ENCODE measurements at places on chromosomes 1 and 21.

DNA sequence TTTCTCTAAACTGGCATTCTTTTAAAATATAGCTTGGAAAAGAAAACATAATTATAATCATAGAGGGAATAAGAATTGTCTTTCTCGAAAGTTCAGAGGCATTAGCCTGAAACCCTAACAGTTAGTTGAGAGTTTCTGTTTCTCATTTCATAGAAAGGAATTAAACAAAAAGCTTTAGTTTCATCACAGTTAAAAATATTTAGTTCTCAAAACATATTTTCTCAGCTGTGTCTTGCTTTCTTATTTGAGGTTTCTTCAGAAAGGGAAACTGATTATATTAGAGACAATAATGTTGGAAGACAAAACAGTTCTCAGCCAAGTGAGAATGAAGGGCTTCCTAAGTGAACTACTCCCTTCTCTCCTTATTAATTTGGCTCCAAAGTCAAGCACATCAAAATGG lies 75.4 kb upstream of the C1orf105 start:
- peak; percentile 66 for DNase-seq

DNA sequence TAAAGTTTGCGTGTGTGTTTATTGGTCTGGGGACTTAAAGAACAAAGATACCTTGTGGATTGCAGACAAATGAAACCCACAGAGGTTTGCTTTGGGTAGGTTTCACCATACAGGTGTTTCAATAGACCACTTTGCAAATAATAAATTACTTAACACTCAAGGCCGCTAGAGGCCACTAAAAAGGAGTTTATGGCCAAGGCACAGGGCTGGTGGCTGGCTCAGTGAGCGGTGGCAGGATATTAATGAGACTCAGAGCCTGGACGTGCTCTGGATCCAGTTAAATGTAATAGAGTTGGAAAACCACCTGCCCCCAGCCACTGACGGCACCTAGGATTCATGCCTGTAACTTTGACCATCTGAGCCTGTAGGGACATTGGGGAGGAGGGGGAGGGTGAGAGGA lies 44.5 kb downstream of the LRRC38 start:
- peak; percentile 19 for DNase-seq

GRCh38 chr1:204170494-204171155 lies 4.5 kb upstream of the REN start:
- no peak for DNase-seq

GRCh38 chr1:235108876-235109275 lies 19.8 kb downstream of the TOMM20 start:
- no peak for DNase-seq

DNA sequence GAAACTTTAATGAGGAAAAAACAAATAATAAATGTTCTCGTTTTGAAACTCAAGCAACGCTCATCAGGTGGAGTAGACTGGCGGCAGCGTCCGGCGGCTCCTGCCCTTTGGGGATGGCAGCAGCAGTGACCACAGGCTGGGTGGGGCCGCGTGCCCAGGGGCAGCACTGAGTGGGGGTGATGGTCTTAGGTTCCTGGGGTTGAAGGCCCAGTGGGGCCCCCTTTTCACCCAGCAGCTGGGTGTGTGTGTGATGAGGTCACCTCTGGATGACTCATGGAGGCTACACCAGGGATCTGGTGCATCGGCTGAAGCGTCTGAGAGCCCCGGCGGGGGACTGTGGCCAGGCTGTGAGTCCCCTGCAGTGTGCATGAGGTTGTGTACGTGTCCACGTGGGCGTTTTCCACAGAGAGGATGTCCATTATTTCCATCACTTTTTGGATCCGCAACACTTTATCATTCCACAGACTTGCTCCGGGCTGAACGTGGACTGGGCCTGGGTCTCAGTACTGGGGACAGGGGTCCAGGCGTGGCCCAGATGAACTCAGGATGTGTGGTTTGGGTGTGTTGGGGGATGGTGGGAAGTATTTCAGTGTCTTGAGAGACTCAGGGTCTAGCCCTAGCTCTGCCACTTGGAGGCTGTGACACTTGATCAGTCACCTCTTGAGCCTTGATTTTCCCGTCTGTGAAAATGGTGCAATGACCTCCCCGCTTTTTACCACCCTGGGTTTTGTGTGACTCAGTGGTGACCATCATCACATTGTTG lies 25.6 kb downstream of the LDLRAP1 start:
- no peak for DNase-seq

GRCh38 chr1:241114699-241115233 lies 242.2 kb downstream of the RGS7 start:
- DNase-seq = no peak

GRCh38 chr1:1777950-1778662 lies at the start of gene NADK:
Gene NADK, minus strand, starts transcription at chr1:1778470. Its CDS starts 13,064 bp downstream, at chr1:1765406.
- peak; percentile 81 for DNase-seq

DNA sequence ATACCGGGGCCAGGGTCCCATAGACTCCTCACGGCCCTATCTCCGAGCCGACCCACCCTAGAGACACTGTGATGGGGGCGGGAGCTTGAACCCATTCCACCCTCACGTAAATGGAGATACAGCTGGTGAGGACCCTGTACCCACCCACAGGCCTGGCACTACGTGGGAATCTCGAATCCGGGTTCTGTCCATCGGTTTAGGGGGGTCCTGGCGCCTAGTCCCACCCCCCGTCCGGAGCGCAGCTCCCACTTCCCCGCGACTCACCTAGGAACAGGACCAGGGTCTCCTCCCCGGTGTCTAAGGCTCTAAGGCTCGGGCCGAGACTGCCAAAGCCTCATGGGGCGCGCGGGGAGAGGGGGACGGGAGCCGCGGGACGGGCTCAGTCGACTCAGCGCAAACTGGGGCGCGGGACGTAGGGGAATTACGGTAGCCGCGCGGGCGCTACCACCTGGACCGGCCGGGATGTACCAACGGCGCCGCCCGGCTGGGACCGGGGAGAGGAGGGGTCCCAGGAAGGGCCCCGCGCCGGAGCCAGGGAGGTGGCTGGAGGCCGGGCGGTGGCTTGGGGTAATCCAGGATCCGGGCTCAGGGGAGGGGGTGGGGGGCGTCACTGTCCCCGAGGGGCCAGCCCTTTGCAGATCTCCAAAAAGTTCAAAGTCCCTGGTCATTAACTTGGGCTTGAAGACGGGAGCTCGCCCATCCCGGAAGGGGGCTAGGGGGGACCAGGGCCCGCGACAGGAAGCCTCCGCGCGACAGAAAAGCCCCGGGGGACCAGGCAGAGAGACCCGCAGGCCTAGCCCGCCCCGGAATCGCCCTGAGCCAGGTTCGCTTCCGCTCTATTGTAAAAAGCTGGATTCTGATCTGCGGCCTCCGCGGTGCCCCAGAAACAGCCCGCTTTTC lies 1.0 kb downstream of the PLEKHG5 start:
- peak; percentile 86 for DNase-seq

GRCh38 chr1:248839168-248839555 lies 1.1 kb downstream of the ZNF672 start:
- no peak for DNase-seq

DNA sequence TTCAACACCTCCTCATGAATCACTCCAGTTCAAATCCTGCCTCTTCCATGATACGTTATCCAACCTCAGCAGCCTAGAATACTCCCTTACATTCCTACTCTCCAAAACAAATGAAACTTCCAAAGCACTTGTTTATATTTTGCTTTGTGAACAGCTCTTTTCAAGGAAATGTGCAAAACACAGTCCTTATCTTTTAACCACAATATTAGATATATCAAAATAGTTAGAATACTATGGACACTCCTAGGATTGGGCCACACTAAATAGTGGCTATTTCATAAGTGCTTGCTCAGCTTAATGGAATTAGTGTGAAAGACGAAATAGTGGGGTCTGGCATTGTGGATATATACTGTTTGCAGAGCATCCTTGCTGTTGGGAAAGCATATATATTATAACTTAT lies 173.5 kb downstream of the ZC3H11B start:
- no peak for DNase-seq

- no peak for DNase-seq
These were observed 7.0 kb upstream of the POFUT2 start for GRCh38 chr21:45294509-45295291.

DNA sequence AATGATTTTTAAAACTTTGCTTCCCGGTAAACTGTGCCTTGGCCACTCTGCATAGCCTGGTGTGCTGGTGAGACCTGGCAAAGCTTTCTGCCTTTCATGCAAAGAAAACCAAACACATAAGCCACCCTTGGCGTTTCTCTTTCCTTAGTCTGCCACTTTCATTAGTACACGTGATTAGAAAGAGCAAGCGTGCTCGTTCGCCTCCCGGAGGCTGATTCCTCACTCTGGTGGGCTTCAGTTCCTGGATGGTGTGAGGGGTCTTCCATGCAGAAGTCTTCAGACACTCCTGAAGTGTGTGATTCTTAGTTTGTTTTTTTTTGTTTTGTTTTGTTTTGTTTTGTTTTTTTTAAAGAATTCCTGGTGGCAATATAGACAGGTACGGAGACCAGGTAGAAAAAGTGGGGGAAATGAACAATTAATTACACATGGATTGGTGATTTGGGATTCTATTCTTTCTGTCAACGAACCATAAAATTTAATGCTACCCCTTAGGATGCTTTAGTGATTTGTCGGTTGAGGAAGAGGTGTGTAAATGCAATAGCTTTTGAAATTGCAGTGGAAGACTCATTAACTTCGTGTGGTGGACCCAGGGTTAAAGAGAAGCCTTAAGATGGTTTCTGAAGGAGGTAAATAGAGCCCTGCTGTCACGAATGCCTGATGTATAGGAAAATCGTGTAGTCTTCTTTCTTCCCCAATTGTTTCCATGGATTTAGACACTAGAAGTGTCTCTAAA lies 2.1 kb downstream of the GALNT2 start:
- peak; percentile 16 for DNase-seq

GRCh38 chr1:10772711-10773110 lies 23.7 kb downstream of the CASZ1 start:
- no peak for DNase-seq

- DNase-seq = no peak
These were observed 130.5 kb downstream of the TMEM53 start for GRCh38 chr1:44543786-44544185.

GRCh38 chr1:77925518-77925917 lies 37.1 kb downstream of the NEXN start:
- no peak for DNase-seq

DNA sequence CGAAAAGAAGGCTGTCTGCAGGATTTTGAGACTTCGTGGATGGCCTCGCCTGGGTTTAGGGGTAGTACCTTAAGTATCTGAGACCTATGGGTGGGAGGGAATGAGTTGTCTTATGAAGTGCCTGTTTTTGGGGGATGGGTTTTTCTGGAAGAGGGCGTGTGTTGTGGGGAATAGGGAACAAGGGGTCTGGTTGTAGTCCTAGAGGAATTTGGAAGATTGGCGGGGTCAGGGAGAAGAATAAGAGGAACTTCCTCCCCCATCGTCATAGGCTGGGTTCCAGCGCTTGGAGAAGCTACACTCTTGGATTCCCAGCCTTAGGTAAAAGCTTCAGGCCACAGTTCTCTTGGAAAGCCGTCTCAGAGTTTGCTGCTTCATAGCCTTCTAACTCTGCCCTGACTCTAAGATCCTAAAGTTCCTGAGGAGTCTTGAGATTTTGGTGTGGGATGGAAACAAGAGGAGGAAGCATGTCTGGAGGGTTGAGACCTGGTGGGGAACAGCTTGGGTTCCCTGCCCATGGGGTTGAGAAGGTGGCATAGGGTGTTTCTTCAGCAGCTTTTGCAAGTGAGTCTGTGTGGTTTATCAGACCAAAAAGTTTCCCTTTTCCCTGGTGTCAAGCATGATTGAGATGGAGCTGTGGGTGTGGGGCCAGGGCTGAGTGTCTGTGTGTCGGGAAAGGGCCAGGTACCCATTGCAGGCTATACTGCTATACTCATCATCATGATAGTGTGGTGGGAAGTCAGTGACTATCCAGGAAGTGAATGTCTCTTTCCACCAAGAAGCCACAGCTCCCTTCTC lies 1.8 kb downstream of the VANGL2 start:
- DNase-seq = no peak

- peak; percentile 71 for DNase-seq
These were observed 21.6 kb upstream of the SLAMF6 start for GRCh38 chr1:160544647-160545046.

GRCh38 chr1:21478356-21478755 lies 30.9 kb upstream of the ALPL start:
- DNase-seq = no peak

DNA sequence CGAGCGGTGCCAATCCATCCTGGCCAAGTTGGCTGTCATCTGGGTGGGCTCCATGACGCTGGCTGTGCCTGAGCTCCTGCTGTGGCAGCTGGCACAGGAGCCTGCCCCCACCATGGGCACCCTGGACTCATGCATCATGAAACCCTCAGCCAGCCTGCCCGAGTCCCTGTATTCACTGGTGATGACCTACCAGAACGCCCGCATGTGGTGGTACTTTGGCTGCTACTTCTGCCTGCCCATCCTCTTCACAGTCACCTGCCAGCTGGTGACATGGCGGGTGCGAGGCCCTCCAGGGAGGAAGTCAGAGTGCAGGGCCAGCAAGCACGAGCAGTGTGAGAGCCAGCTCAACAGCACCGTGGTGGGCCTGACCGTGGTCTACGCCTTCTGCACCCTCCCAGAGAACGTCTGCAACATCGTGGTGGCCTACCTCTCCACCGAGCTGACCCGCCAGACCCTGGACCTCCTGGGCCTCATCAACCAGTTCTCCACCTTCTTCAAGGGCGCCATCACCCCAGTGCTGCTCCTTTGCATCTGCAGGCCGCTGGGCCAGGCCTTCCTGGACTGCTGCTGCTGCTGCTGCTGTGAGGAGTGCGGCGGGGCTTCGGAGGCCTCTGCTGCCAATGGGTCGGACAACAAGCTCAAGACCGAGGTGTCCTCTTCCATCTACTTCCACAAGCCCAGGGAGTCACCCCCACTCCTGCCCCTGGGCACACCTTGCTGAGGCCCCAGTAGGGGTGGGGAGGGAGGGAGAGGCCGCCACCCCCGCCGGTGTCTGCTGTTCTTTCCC lies 5.3 kb downstream of the GPR37L1 start:
- DNase-seq = no peak

DNA sequence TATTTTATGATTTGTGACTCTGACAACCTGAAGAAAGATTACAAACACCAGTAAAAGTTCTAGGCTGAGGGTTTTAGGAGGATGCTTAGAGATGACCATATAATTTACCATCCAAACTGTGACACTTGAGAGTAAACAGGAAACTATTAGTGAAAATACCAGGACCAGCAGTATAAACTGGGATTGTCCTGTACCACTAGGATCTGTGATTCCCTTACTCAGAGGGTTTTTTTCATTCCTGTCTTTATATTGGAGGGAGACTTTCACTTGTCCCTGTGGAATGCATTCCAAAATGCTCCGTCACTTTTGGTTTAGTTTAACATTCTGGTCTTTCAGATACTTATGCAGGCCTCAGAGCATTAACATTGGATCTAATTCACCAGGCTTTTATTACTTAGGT lies 482.9 kb downstream of the PTBP2 start:
- no peak for DNase-seq

All from GM12865 (cell line).